NCI-H2029 treated with DMSO at 0.1 percent for 48 hours (cell line): ENCODE measurements at places on chromosomes 11 and 22.

DNA sequence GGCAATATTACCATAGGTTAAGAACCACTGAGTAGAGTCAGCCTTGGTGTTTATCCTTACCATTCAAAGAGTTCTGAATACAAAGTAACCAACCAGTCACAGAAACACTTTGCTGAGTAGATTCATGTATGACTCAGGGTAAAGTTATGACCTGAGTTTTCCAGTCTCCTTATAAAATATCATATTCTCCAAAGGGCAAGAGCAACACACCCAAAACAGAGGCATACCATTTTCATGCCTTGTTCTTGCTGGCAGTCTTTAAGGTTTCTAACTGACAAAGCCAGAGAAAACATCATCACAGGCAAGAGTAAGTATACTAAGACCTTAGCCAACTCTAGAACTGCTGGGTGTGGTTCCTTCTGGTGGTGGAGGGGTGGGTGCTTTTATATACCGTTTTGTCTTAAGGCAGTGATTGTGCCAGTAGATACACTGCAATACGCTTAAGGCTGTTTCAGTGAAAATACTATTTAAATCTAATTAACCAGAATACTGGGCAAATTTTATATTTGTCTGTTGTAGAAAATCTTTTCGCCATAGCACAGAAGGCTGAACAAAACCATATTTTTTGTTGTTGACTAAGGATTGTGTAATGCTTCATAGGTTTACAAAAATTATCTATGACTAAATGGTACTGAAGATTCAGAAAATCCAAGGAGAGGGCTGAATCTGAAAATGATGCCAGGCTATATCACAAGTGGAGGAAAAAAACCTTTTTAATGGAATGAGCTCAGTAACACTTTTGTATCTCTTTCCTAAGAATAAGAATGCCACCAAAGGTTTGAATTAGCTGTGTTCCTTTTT is 3.0 kb downstream of the ATL3 start:
- no peak for DNase-seq

DNA sequence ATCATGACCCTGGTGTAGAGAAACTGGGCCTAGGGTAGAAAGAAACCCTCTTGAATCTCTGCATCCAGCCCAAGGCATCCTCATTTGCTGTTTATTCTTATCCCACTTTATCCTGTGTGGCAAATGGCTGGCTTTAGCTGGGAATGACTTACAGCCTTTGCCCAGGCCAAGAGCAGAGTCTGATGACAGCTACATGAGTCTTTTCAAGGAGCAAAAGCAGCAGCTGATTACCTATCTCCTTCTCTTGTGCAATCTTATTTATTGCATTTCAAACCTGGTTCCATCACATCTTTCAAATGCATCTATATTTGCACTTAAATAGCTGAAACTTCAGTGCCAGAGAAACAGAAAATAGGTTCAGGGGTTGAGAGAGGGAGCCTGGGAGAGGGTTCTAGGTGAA is 26.1 kb downstream of the SYT13 start:
- DNase-seq, result no peak

- no peak for DNase-seq
Measured at GRCh38 chr11:3171931-3172560, 6.9 kb upstream of the OSBPL5 start.

GRCh38 chr11:70725278-70725677 is 326.9 kb downstream of the CTTN start:
- no peak for DNase-seq

DNA sequence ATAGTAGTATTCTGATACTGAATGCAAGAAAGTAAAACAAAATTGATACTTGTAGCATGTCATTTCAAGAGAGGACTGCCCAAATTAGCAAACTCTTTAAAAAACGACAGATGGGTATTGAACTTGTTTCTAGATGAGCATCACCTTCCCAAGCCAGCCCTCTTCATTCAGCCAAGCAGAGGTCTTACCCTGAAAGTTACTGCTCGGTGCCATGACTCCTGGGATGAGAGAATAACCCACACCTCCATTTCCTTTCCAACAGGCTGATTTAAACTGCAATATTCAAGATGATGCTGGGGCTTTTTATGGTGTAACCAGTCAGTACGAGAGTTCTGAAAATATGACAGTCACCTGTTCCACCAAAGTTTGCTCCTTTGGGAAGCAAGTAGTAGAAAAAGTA is 84.5 kb upstream of the RASSF10 start:
- DNase-seq, result no peak

DNA sequence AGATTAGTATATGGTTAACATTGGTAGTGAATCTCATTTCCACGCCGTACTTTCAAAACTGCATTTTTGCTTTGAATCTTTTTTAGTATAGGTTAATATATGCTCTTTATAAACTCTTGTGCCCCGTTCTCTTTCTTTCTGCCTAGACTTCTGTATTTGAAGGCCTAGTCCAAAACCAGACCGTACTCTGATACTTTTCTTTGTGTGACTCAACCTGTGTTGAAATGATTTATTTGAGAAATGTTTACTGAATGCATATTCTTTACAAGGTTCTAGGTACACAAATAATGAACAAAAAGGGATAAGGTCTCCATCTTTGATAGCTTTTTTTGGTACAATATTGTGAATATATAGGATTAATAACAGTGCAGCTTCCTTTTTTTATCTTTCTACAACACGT is 68.3 kb downstream of the HIPK3 start:
- no peak for DNase-seq

DNA sequence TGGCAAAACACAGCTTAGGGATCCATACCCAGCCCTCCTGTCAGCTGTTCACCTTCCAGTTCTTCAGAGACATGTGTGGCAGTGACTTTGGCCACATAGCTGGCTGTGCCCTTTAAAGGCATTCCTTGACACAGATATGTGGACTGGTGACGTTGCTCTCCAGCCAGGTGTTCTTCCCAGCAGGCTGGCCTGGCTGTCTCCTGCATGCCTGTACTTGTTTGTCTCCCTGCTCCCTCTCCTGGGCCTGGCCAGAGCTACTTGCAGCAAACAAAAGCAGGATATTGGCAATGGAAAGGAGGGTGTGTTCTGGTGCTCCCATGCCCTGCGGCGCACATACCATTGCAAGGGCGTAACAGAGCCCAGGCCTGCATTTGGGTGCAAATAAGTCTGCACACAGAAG is 38.3 kb downstream of the PIK3IP1 start:
- DNase-seq, result no peak

- no peak for DNase-seq
Measured at GRCh38 chr11:33135216-33135615, 26.1 kb downstream of the CSTF3 start.

- DNase-seq, result no peak
Measured at GRCh38 chr22:41557401-41558240, 3.2 kb upstream of the CSDC2 start.

DNA sequence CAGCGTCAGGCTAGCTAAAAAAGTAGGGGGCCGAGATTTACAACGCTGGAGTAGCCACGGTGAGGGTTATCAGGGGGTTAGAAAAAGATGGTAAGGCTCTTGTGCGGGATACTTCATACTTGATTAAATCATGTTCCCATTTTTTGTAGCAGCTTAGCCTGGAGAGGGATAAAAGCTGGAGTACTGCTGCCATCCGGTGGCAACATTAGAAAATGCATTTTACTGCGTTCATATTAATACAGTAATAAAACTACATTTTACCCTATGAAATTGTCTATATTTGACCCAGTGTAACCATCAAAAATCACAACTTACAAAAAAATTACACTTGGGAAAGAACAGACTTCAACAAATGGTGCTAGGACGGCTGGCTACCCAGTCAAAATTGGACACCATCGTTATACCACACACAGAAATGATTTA is 17.3 kb downstream of the RPUSD4 start:
- DNase-seq, result peak; percentile 41

GRCh38 chr11:16097543-16097942 is 258.8 kb downstream of the SOX6 start:
- DNase-seq, result peak; percentile 92

DNA sequence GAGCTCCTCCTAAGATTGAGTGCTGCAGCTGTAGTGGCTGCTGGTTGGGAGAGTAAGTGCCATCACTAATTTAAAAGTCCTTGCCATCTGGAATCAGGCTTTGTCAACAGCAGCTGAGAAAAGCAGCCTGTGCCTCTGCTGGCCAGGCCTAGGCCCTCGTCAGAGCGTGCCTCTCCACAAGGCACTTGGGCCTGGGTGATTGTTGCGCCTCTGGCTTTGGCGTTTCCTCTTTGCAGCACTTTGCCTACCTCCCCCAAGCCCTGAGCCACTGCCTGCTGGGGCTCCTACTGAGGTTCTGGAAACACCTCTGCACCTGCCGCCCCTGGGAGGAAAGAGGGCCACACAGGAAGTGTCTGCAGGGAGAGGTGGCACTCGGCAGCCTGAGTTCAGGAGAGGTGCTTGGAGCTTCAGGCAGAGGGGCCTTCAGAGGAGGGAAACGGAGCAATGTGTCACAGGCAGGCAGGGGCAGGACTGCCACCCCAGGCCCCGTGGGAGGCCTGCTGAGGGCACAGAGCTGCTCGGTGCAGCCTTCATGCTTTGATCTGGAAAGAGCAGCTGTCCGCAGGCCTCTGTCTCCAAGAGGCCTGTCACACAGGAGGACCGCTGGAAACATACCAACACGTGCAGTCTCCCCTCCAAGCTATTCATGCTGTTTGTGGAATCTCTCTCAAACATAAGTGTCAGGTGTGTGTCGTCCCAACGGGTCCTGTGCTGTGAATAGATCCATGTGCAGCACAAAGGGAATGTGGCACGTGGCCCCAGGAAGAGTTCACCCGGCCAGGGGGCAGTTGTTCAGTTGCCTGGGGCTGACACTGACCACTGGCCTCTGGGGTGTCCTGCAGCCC is 61.5 kb upstream of the EMID1 start:
- DNase-seq, result peak; percentile 73

- no peak for DNase-seq
Measured at GRCh38 chr11:76978818-76979217, 55.4 kb upstream of the B3GNT6 start.

DNA sequence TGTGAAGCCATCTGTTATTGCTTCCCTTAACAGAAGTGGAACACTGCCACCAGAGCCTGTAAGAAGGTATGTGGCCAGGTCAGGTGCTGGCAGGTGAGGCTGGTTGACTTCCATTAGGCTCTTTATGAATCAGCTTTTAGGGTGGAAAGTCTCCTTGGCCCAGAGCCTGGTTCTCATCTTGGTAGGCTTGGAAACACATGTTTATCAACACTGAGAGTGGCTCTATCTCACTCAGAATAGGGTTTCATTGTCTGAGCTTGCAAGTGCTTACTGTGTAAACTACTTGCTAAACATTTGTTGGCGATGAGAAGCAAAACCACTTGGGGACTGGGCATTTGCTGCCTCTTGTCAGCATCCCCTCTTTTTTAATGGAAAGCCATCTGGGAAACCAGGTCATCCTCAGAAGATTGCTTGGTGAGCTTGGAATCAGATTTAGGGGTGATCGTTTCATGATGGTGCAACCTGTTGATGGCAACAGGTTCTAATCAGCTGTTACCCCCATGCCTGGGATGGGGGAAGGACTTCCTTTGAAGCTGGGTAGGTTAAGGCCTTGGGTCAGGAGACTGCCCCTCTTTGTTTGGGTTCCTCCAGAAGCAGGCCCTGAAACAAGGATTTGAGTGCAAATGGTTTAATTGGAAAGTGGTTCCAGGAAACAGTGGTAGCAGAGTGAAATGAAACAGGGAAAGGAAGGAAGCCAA is 75.0 kb upstream of the AMPD3 start:
- DNase-seq, result peak; percentile 96

DNA sequence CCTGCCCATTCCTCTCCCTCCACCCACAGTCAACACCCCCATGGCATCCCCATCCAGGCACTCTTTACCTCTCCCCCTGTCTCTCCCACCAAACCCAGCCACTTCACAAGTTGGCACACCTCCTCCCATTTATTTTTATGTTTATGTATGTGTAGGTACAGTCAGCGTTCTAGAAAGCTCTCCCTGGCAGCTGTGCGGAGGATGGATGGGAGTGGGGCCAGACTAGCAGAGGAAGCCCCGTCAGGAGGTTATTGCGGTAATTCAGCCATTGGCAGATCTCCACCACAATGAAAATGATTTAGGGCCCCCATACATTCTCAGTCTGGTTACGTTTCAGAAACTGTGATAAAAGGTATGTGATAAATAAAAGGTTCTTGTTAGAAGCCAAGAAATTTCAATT is 51.3 kb downstream of the BTG4 start:
- DNase-seq, result no peak

DNA sequence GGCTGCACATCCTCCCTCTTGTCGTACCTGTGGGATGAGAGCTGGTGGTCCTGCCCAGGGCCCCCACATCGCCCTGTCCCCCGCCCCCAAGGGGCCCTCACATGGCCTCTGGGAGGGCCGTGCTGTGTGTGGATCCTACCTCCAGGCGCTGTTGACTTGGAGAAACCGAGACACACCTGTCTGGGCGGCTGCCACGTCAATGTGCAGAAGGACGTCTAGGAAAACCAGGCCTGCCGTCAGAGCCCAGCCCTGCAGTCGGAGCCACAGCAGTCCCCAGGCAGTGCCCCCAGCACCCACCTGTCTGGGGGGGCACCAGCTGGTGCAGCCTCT is 14.2 kb downstream of the ALG12 start:
- DNase-seq, result no peak

DNA sequence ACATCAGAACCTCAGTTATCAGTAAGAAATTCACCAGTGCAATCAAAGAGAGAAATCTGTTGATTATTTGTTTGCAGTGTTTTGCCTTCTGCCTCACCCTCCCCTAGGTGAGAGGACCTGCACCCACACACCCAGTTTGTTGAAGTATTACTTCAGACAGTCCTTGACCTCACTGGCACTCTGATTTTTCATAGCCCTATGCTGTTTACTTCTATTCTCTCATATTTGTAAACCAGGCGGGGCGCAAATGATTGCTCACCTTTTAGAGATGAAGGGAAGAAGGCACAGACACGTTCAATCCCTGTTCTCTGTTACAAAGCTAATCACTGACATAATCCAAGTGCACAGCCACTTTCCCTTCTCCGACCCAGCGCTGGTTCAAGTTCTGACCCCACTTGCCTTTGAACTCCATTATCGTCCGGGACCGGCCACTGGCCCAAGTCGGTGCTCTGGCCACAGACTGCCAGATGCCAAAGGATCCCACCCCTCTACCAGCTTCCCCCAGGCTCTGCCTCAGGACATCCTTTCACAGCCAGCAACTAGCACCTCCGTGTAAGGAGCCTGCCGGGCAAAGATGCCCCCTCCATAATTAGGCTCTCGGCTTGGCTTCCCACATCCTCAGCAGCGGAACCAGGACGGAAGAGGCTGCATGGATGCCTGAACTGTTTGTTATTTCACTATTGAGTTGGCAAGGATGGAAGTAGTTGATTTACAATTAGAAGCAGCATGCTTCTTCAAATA is 1.7 kb downstream of the ETS1 start:
- DNase-seq, result no peak

DNA sequence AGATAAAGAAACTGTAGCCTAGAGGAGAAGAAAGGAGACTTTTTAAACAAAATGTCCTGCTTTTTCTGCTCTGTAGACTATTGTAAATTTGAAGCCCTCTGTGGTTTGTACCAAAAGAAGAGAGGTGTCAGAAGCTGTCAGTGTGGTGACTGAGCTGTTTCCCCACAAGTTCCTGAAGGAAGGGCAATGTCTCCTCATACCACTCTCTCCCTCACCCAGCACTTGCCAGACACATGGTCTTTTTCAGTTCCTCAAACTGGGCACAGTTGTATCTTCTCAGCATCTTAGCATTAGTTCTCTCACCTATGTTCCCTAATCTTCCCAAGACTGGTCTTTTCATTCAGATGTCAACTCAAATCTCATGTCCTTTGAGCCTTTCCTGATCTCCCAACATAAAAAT is 4.3 kb downstream of the BCO2 start:
- DNase-seq, result no peak
